Ovary (tissue), 10 donors: ENCODE measurements at places on chromosomes 16 and 17.

- no peak for DNase-seq
Measured at GRCh38 chr16:6753553-6753952, 579.1 kb upstream of the RBFOX1 start.

DNA sequence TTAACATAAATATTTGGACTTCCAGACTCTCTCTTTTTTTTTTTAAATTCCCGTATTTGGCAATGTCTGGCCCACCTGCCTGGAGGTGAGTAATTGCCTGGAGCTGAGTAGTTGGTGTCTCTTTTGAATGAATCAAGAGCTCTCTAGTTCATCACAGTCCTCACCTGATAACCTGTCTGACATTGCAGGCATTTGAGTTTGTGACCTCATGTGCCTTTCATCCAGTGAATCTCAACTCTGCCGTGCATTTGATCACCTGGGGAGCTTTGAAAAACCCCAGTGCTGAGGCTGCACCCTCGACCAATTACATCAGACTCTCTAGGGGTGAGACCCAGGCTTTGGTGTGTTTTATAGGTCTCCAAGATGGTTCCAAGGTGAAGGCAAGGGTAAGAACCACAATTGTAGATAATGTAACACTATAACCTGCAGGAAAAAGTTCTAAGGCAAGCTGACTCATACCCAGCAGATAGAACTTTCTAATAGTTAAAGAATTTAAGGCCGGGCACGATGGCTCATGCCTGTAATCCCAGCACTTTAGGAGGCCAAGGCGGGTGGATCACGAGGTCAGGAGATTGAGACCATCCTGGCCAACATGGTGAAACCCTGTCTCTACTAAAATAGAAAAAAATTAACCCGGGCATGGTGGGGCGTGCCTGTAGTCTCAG, 24.5 kb upstream of the HS3ST2 start:
- DNase-seq, result no peak

DNA sequence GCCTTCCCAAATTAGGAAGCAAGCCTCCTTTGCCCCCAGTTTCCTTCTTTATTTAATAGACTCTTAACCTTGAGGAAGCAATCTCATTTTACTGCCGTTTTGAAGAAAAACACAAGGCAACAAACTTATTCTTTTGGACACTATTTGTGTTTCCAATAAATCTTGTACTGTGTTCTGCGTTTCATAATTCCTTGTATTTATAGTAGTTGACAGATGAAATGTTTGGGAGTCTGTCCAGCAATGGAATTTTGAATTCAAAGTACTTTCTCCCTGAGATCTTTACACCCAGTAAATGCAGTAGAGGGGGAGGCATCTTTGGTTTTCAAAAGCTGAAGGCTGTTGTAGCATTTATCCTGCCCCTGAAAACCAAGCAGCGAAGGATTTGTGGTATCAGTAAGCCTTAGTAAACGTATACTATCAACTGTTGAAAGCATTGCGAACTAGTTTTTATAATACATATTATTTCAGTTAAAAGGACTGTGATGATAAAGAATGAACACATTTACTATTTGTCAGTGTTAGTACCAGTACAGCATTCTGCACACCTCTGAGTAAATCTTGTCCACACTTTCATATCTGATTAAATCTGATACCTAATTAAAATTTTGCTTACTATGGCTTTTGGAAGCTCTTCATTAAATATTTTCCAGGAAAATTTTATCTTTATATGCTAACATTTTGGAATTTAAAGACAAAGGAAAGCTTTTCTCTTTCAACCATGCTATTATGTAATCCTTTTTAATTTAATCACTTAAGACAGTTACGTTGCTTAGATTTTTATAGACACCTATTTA, 83.1 kb downstream of the TNRC6C start:
- no peak for DNase-seq

DNA sequence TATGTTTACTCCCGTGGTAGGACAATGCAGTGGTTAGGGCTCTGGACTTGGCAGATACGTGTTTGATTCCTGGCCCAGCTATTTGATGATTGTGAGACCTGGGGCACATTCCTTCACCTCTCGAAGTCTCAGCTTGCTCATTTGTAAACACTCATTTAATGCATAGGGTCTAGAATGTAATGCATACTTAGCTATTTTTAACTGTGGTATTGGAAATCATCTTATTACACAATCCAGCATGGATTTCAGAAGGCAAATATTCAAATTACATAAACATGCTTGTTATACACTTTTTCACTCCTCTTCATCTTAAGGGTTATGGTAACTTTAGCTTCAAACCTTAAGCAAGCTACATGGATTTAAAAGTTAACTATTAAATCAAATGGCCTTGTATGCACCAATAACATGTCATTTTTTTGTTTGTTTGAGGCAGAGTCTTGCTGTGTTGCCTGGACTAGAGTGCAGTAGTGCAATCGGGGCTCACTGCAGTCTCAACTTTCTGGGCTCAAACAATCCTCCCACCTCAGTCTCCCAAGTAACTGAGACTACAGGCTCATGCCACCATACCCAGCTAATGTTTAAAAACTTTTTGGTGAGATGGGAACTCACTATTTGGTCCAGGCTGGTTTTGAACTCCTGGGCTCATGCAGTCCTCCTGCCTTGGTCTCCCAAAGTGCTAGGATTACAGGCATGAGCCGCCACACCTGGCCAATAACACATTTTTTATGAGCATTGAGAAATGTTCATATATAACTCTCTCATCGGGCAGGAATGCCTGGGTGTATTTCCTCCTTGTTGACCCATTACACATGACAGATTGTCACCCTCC, 52.5 kb downstream of the VAT1L start:
- DNase-seq, result no peak

DNA sequence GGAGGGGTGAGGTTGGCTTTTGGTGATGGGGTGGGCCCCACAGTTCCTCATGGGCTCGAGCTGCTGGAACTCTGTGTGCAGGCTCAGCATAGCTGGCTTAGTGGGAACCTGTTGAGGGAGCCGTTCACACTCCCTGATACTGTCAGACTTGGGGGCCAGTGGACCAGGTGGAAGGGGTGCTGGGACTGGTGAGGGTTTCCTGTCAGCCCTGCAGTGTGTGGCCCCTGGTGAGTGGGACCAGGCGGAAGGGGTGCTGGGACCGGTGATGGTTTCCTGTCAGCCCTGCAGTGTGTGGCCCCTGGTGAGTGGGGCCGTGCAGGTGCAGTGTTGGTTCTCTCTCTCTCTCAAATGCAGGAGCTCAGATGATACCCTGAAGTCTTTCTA, 45.1 kb upstream of the ZNF750 start:
- DNase-seq, result no peak

DNA sequence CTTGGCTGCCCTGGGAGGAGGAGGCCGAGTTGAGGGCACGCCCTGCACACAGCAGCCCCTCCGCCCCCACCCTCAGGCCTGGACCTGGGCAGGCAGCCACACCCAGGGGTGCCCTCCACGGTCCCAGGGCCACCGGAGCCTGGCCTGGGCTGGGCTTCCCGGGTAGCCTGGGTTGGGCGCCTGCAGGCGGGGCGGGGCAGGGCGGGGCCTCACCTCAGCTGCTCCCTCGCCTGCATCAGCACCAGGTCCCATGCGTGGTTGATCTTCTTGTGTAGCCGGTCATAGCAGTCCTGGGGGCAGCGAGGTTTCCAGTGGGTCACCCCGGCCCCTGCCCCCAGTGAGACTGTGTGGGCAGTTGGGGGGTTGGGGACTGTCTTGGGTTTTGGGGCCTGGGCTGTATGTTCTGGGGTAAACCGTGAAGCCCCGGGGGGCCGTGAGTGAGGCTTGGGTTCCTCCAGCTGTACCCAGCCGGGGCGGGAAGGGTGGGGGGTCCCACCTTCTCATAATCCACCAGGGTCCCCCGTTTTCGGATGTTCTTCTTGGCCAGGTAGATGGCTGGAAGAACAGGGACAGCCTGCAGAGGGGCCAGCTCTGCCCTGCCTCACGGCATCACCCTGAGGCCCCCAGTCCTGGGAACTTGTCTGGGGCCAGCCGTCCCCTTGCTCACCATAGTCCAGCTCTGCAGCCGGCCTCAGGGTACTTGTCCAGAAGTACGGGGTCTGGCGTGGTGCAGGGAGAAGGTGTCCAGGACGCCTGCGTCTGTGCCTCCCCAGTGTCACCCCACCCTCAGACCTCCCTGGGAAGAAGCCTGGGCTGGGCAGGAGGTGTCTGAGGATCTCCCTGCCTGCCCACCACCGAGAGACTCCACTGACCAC, 2.0 kb downstream of the RGS11 start:
- DNase-seq, result no peak

- peak; percentile 82 for DNase-seq
Measured at GRCh38 chr17:40355123-40355803, 9.3 kb downstream of the GJD3 start.

- no peak for DNase-seq
Measured at GRCh38 chr16:53829186-53829747, 125.3 kb downstream of the FTO start.

- DNase-seq, result no peak
Measured at GRCh38 chr16:1583180-1583579, 28.7 kb downstream of the IFT140 start.

DNA sequence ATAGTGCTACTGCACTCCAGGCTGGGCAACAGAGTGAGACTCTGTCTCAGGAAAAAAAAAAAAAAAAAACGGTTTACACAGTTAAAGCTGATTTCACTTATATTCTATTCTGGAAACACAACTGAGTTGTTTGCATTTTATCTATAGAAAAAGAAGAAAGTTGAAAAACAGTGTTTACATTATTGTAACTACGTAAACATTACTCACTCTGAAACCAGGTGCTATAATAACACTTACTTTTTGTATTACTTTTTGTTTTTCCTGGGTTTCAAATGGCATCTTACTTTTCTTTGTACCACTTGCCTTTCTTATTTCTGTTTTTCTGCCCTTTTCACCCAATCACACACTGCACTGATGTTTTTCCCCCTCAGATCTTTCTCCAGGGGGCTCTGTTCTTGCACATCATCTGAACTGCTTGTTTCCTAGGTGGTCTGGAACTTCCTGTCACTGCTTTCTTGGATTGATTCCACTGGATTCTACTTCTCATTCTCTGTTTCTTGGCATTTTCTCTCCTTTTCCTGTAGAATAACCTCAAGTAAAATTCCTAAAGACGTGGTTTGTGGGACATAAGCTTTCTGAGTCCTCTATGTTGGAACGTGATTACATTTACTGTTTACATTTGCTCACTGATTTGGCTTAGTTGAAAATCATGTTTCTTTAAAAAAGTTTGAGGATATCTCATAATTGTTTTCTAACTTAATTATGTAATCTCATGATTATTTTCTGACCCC, 142.1 kb downstream of the HS3ST3B1 start:
- no peak for DNase-seq

- DNase-seq, result no peak
Measured at GRCh38 chr16:80993307-80993706, 13.4 kb downstream of the CMC2 start.

DNA sequence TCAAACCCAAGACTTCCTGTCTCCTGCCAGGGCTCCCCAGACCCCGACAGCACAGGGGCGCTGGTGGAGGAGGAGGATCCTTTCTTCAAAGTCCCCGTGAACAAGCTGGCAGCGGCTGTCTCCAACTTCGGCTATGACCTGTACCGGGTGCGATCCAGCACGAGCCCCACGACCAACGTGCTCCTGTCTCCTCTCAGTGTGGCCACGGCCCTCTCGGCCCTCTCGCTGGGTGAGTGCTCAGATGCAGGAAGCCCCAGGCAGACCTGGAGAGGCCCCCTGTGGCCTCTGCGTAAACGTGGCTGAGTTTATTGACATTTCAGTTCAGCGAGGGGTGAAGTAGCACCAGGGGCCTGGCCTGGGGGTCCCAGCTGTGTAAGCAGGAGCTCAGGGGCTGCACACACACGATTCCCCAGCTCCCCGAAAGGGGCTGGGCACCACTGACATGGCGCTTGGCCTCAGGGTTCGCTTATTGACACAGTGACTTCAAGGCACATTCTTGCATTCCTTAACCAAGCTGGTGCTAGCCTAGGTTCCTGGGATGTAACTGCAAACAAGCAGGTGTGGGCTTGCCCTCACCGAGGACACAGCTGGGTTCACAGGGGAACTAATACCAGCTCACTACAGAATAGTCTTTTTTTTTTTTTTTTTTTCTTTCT, 8.1 kb downstream of the SERPINF1 start:
- no peak for DNase-seq

- DNase-seq, result peak; percentile 38
Measured at GRCh38 chr17:51351890-51352289, 91.5 kb downstream of the UTP18 start.

- no peak for DNase-seq
Measured at GRCh38 chr16:77116856-77117255, 74.1 kb upstream of the MON1B start.

- no peak for DNase-seq
Measured at GRCh38 chr16:22267764-22268163, 29.4 kb upstream of the POLR3E start.

GRCh38 chr17:13490427-13490826, 111.3 kb downstream of the HS3ST3A1 start:
- DNase-seq, result no peak

DNA sequence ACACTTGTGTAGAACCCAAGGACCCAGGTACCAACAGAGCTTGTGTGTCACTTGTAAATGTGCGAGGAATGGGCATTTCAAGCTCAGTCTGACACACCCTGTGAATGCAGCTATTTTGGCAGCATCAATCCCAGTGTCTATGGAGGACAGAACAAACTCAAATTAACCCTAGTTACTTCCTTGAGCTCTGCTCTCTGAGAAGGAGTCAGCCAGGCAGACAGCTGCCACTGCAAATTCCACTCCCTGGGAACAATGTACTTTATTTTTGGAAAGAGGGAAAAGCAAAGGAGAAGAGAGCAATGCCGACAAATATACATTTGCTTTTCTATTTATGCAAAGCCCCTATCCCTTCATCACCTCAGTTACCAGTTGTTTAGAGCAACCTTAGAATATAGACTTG, 48.4 kb upstream of the NOG start:
- no peak for DNase-seq

GRCh38 chr16:88468275-88469129, 15.4 kb downstream of the ZFPM1 start:
- DNase-seq, result no peak

DNA sequence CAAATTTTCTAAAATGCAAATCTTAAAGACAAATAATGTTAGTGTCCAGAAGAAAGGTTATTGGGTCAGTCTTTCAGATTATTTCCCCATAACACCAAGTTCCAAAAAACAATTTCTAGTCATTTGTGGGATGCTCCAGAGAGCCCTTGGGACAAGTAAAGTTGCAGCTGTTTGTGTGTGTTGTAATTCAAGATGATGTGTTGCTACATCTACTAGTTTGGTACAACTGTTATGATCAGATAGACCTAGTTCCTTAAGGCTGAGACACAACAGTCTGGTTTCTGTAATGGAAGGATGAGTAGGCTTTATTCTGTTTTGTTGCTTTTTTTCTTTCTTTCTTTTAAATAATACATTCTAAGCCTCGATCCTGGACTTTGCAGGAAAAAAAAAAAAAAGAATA, 41.9 kb downstream of the PIGL start:
- no peak for DNase-seq
